ENCODE measurements at places on chromosomes 2 and 18. TPM values are rescaled to one million over a fixed set of nuclear protein-coding genes. Genes with fewer than 3 reads are reported as not detected.

Gene C2orf74
- total RNA-seq = 28.1 TPM

Gene TXNL1
- 31.4 TPM for total RNA-seq

Gene CNPPD1
- 24.7 TPM for total RNA-seq

Gene C2orf66
- under 0.01 TPM for total RNA-seq

Gene CNDP1
- not detected for total RNA-seq

Gene GALNT14
- total RNA-seq = 0.17 TPM
